ENCODE measurements at places on chromosomes 5 and 9. TPM values are rescaled to one million over a fixed set of nuclear protein-coding genes. Genes with fewer than 3 reads are reported as not detected.

- no peaks in the 10 kb centered on the region for H3K36me3 ChIP-seq
- H3K4me1 ChIP-seq, result no peaks in the 10 kb centered on the region
- H3K27ac ChIP-seq, result no peak overlapping the region
Measured at GRCh38 chr5:167835146-167835545, 456.3 kb upstream of the WWC1 start.

- H3K4me1 ChIP-seq, result no peaks in the 10 kb centered on the region
- peak; percentile 62 for DNase-seq
- H3K36me3 ChIP-seq, result no peaks in the 10 kb centered on the region
Measured at GRCh38 chr9:16138561-16139491, 586.0 kb downstream of the CCDC171 start.

GRCh38 chr9:37904445-37905130 lies 661 bp upstream of the SLC25A51 start:
- peak; percentile 71 for DNase-seq
- H3K4me1 ChIP-seq, result peaks cover 11% of the 10 kb centered on the region
- H3K27me3 ChIP-seq, result no peaks in the 10 kb centered on the region
- H3K27ac ChIP-seq, result peak overlapping the region; percentile 72
- no peaks in the 10 kb centered on the region for H3K36me3 ChIP-seq

DNA sequence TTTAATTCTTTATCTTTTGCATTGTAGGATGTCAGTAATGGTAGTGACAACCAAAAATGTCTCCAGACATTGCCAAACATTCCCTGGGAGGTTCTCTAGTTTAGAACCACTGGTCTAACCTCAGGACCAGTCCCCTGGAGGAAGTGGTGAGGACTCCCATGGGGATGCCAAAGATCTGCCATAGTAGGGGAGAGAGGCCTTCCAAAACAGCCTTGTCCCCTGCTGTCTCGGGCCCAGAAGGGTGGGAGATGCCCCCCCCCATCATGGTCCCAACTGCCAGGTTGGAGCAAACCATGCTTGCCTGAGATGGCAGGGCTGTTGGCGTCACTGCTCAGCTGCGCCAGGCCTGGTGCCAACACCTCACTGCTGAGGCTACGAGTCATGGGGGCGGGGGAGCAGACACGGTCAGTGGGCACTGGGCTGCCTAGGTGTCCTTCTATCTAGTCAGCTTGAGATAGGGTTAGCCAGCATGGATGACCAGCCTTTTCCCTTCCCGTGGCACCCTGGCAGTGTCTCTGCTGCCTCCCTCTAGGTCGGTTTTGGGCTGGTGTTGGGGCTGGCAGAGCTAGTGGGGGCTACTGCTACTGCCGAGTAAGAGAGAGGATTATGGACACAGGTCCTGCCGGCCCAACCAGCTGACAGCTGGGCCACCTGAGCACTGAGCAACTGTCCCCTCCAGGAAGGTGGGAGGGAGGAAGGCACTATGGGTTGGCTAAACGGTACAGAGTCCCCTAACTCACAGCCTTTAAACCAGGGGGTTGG lies 8.3 kb upstream of the CXXC5 start:
- H3K4me3 ChIP-seq, result no peak overlapping the region
- H3K4me1 ChIP-seq, result peaks cover 18% of the 10 kb centered on the region
- no peaks in the 10 kb centered on the region for H3K27me3 ChIP-seq
- DNase-seq, result no peak
- no peaks in the 10 kb centered on the region for H3K36me3 ChIP-seq
- H3K27ac ChIP-seq, result no peak overlapping the region

GRCh38 chr5:149749481-149750365 lies 19.6 kb downstream of the PPARGC1B start:
- peaks cover 8% of the 10 kb centered on the region for H3K4me1 ChIP-seq
- no peaks in the 10 kb centered on the region for H3K27me3 ChIP-seq
- DNase-seq, result peak; percentile 27
- H3K4me3 ChIP-seq, result no peak overlapping the region
- H3K36me3 ChIP-seq, result no peaks in the 10 kb centered on the region

- no peak overlapping the region for H3K27ac ChIP-seq
- H3K36me3 ChIP-seq, result no peaks in the 10 kb centered on the region
- H3K27me3 ChIP-seq, result no peaks in the 10 kb centered on the region
- no peak overlapping the region for H3K4me3 ChIP-seq
- no peaks in the 10 kb centered on the region for H3K4me1 ChIP-seq
- DNase-seq, result no peak
Measured at GRCh38 chr5:34582371-34582770, 73.8 kb upstream of the RAI14 start.

GRCh38 chr9:33458444-33458843 lies 11.1 kb upstream of the AQP3 start:
- no peak overlapping the region for H3K27ac ChIP-seq
- no peaks in the 10 kb centered on the region for H3K27me3 ChIP-seq
- H3K36me3 ChIP-seq, result no peaks in the 10 kb centered on the region
- H3K4me3 ChIP-seq, result no peak overlapping the region

- H3K27ac ChIP-seq, result no peak overlapping the region
- DNase-seq, result no peak
- no peaks in the 10 kb centered on the region for H3K36me3 ChIP-seq
- H3K27me3 ChIP-seq, result no peaks in the 10 kb centered on the region
- H3K4me3 ChIP-seq, result no peak overlapping the region
- H3K4me1 ChIP-seq, result no peaks in the 10 kb centered on the region
Measured at GRCh38 chr5:151947931-151948608, 23.4 kb upstream of the GLRA1 start.

DNA sequence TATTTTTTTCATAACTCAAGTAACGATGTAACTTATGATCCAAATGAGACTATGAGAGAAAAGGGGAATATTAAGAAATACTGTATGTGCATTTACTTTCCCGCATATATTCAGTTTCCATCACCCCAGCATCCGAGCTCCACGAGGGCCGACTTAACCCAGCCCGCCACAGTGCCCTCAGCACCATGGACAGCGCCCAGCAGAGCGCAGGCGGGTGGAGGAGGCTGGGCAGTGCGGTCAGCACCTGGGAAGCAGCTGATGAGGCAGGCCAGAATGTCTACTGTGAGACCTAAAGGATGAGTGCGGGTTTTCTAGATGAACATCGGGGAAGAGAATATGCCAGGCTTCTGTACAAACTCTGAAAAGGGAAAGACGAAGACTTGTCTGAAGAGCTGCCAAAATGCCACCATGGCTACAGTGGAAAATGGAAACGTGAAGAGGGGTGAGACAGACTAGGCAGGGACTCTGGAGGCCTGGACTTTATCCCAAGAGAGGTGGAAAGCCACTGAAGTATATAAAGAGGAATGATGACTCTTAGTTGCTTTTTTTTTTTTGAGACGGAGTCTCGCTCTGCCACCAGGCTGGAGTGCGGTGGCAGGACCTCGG lies 34.5 kb upstream of the MED27 start:
- no peaks in the 10 kb centered on the region for H3K36me3 ChIP-seq
- H3K4me3 ChIP-seq, result no peak overlapping the region
- peak; percentile 78 for DNase-seq
- H3K4me1 ChIP-seq, result no peaks in the 10 kb centered on the region

DNA sequence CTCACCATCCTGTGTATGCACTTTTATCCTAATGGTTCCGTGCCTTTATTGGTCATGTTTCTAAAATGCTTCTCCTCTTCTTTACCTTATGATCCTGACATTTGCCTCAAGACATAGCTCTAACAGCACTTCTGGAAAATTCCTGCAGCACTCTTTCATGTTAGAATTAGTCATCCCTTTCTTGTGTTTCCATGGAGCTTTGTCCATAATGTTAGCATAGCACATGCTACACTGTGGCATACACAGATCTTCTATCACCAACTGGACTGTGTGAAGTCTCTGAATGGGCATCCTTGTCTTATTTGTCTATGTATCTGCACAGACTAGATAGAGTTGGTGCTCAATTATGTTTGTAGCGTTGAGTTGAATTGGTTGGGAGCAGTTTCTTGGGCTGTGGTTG lies 2.0 kb downstream of the SCGB3A2 start:
- no peak overlapping the region for H3K4me3 ChIP-seq
- no peak for DNase-seq
- no peaks in the 10 kb centered on the region for H3K27me3 ChIP-seq
- no peaks in the 10 kb centered on the region for H3K36me3 ChIP-seq

GRCh38 chr5:121497176-121497575 lies 354.5 kb upstream of the FTMT start:
- no peak for DNase-seq
- H3K27ac ChIP-seq, result no peak overlapping the region
- no peaks in the 10 kb centered on the region for H3K4me1 ChIP-seq
- no peaks in the 10 kb centered on the region for H3K27me3 ChIP-seq
- H3K4me3 ChIP-seq, result no peak overlapping the region
- H3K36me3 ChIP-seq, result no peaks in the 10 kb centered on the region

- no peak for DNase-seq
- no peak overlapping the region for H3K27ac ChIP-seq
- no peaks in the 10 kb centered on the region for H3K4me1 ChIP-seq
- no peaks in the 10 kb centered on the region for H3K36me3 ChIP-seq
Measured at GRCh38 chr5:88515881-88516819, 247.5 kb upstream of the TMEM161B start.

GRCh38 chr5:48192-48591 lies 43.8 kb upstream of the PLEKHG4B start:
- H3K36me3 ChIP-seq, result no peaks in the 10 kb centered on the region
- no peak for DNase-seq
- no peak overlapping the region for H3K4me3 ChIP-seq
- H3K27me3 ChIP-seq, result peaks cover 5% of the 10 kb centered on the region

GRCh38 chr9:35940458-35941407 lies 17.2 kb downstream of the OR2S2 start:
- no peaks in the 10 kb centered on the region for H3K27me3 ChIP-seq
- H3K36me3 ChIP-seq, result no peaks in the 10 kb centered on the region
- DNase-seq, result no peak
- H3K4me3 ChIP-seq, result no peak overlapping the region
- no peaks in the 10 kb centered on the region for H3K4me1 ChIP-seq

GRCh38 chr9:29311221-29311620 lies 1737.9 kb upstream of the C9orf72 start:
- DNase-seq, result no peak
- no peaks in the 10 kb centered on the region for H3K36me3 ChIP-seq
- no peaks in the 10 kb centered on the region for H3K4me1 ChIP-seq
- H3K27me3 ChIP-seq, result no peaks in the 10 kb centered on the region
- H3K4me3 ChIP-seq, result no peak overlapping the region
- H3K27ac ChIP-seq, result no peak overlapping the region

DNA sequence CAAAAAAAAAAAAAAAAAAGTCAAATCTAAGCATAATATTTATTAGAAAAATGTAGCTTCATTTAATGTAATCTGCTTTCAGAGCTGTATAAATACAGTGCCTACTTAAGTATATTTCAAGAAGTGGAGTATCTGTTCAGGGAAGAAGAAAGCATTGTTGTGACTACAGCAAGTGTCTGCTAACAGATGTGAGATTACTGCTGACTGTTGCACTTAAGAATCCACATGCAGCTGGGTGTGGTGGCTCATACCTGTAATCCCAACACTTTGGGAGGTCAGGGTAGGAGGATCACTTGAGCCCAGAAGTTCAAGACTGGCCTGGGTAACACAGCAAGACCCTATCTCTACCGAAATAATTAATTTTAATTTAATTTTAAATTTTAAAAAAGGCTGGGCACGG lies 19.0 kb downstream of the KDM3B start:
- no peak overlapping the region for H3K27ac ChIP-seq
- H3K36me3 ChIP-seq, result peaks cover 2% of the 10 kb centered on the region
- DNase-seq, result no peak
- H3K27me3 ChIP-seq, result no peaks in the 10 kb centered on the region
- no peak overlapping the region for H3K4me3 ChIP-seq

- H3K27ac ChIP-seq, result no peak overlapping the region
- H3K4me1 ChIP-seq, result no peaks in the 10 kb centered on the region
- no peak overlapping the region for H3K4me3 ChIP-seq
- H3K27me3 ChIP-seq, result no peaks in the 10 kb centered on the region
- no peaks in the 10 kb centered on the region for H3K36me3 ChIP-seq
Measured at GRCh38 chr5:36040651-36041536, 25.8 kb downstream of the UGT3A2 start.

GRCh38 chr9:126058011-126058531 lies 268.6 kb upstream of the MVB12B start:
- H3K4me3 ChIP-seq, result no peak overlapping the region
- DNase-seq, result peak; percentile 85
- peaks cover 8% of the 10 kb centered on the region for H3K27me3 ChIP-seq
- H3K36me3 ChIP-seq, result no peaks in the 10 kb centered on the region

GRCh38 chr9:124264823-124265233 lies 7.1 kb downstream of the NEK6 start:
- H3K4me3 ChIP-seq, result no peak overlapping the region
- DNase-seq, result peak; percentile 65
- peaks cover 5% of the 10 kb centered on the region for H3K36me3 ChIP-seq
- peaks cover 50% of the 10 kb centered on the region for H3K4me1 ChIP-seq

DNA sequence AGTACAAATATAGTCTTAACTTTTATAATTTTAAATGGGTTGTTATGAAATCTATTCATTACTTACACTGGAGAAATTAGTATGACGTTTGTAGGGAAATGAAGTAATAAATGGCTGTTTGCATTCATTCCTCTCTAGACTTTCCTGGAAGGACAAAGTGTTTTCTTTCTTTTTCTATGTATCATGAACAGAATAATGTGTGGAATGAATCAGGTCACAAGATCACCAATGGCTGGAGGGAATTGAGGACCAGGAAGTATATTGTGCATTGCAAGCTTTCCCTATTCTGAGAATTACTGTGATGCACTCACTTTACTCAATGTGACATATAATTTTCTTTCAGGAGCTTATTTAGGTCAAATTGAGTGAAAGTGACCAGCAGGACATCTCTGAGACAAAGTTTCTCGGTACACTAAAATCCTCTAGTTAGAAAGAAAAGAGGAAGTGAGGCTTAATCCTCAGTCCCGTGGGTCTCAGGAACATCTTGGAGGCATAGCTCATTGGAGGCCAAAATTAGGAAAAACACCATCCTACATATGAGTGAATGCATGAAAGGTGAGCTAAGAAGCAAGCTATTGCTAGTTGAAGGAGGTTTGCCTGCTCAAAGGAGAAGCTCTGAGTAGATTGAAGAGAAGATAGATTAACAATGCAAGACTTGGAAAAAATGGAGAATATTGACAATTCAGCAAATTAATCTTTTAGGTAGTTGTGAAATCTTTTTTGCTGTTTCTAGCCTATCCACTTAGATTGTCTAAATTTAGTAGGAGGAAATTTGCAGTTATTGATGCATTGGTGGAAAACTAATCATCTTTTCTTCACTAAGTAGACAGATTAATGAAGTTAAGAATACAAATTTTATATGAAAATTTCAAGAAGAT lies 28.0 kb downstream of the ERAP2 start:
- no peaks in the 10 kb centered on the region for H3K4me1 ChIP-seq
- no peak for DNase-seq
- H3K27ac ChIP-seq, result no peak overlapping the region
- H3K36me3 ChIP-seq, result peaks cover 8% of the 10 kb centered on the region
- H3K27me3 ChIP-seq, result no peaks in the 10 kb centered on the region
- H3K4me3 ChIP-seq, result no peak overlapping the region

PCDHB3 gene
- total RNA-seq, result 7.8 TPM

ZNF300 gene
- total RNA-seq, result 2.5 TPM

SHROOM1 gene
- total RNA-seq, result 21.9 TPM

FOXD4L5 gene
- total RNA-seq, result 0.25 TPM

IFNA2 gene
- total RNA-seq, result not detected

TMEM252 gene
- total RNA-seq, result not detected
